Activated T-helper 2 cell treated with anti-CD3 and anti-CD28 coated beads, Interferon-gamma antibody, Interleukin-2, Interleukin-4, amounts not matched to agents 10 μg/mL and 5 μg/mL and 100 μg/mL, durations not matched to agents 14 hours and 24 hours and 36 hours (primary cell): ENCODE measurements at places on chromosomes 4 and X. TPM values are rescaled to one million over a fixed set of nuclear protein-coding genes. Genes with fewer than 3 reads are reported as not detected.

ERCC6L gene
- total RNA-seq, result 9.1 and 9.6 TPM in 2 replicates

PABPC1L2B gene
- not detected in 2 replicates for total RNA-seq

SPANXA2 gene
- total RNA-seq, result not detected in 2 replicates

TEX11 gene
- 0.07 TPM in 1 of 2 replicates, not detected in the other for total RNA-seq

ZNF141 gene
- 23.8 and 27.5 TPM in 2 replicates for total RNA-seq

PRRG1 gene
- not detected in 2 replicates for total RNA-seq

USP17L5 gene
- not detected in 2 replicates for total RNA-seq

FABP2 gene
- not detected in 2 replicates for total RNA-seq

F8A2 gene
- not detected in 2 replicates for total RNA-seq

TXK gene
- 0.76 and 1.8 TPM in 2 replicates for total RNA-seq

EFHC2 gene
- not detected in 2 replicates for total RNA-seq

GRCh38 chr4:85672116-85672515 lies 197.2 kb downstream of the ARHGAP24 start:
- no peaks in the 10 kb centered on the region for H3K27me3 ChIP-seq
- no peaks in the 10 kb centered on the region for H3K36me3 ChIP-seq
- no peak overlapping the region for H3K27ac ChIP-seq
- DNase-seq, result no peak
- H3K4me1 ChIP-seq, result no peaks in the 10 kb centered on the region

GRCh38 chr4:37732526-37733186 lies 46.5 kb upstream of the RELL1 start:
- no peak overlapping the region for H3K4me3 ChIP-seq
- DNase-seq, result no peak
- no peak overlapping the region for H3K27ac ChIP-seq
- peaks cover 4% of the 10 kb centered on the region for H3K4me1 ChIP-seq

- no peak overlapping the region for H3K4me3 ChIP-seq
- H3K27me3 ChIP-seq, result no peaks in the 10 kb centered on the region
- no peak overlapping the region for H3K27ac ChIP-seq
- no peaks in the 10 kb centered on the region for H3K36me3 ChIP-seq
Measured at GRCh38 chr4:19510993-19511392, 740.7 kb upstream of the SLIT2 start.

GRCh38 chrX:145292218-145292617 lies 44.9 kb downstream of the SPANXN1 start:
- H3K4me1 ChIP-seq, result no peaks in the 10 kb centered on the region
- H3K36me3 ChIP-seq, result no peaks in the 10 kb centered on the region
- H3K27me3 ChIP-seq, result no peaks in the 10 kb centered on the region
- no peak for DNase-seq

GRCh38 chr4:127237581-127237980 lies 395.2 kb upstream of the INTU start:
- no peaks in the 10 kb centered on the region for H3K4me1 ChIP-seq
- H3K36me3 ChIP-seq, result no peaks in the 10 kb centered on the region
- no peak for DNase-seq
- H3K4me3 ChIP-seq, result no peak overlapping the region
- H3K27ac ChIP-seq, result no peak overlapping the region

DNA sequence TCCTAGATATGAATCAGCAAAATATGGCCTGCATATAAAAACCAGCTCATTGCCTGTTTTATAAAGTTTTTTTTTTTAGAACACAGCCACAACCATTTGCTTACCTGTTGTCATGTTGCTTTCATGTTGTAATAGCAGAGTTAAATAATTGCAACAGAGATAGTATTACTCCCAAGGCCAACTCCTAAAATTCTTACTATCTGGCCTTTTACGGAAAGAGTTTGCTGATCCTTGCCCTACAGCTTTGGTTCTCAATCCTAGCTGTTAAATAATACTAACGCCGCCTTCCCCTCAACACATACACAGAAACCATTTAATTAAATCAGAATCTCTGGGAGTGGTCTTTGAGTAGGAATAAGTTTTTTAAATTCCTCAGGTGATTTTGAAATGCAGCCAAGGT lies 231.3 kb upstream of the TET2 start:
- H3K27me3 ChIP-seq, result peaks cover 19% of the 10 kb centered on the region
- no peaks in the 10 kb centered on the region for H3K4me1 ChIP-seq
- DNase-seq, result no peak
- H3K27ac ChIP-seq, result no peak overlapping the region

- no peaks in the 10 kb centered on the region for H3K4me1 ChIP-seq
- no peaks in the 10 kb centered on the region for H3K36me3 ChIP-seq
- H3K27ac ChIP-seq, result no peak overlapping the region
Measured at GRCh38 chrX:149648932-149649331, 17.3 kb upstream of the TMEM185A start.

GRCh38 chr4:84647312-84647884 lies 64.5 kb downstream of the CDS1 start:
- DNase-seq, result no peak
- no peaks in the 10 kb centered on the region for H3K27me3 ChIP-seq
- no peaks in the 10 kb centered on the region for H3K4me1 ChIP-seq
- no peak overlapping the region for H3K27ac ChIP-seq
- no peak overlapping the region for H3K4me3 ChIP-seq

DNA sequence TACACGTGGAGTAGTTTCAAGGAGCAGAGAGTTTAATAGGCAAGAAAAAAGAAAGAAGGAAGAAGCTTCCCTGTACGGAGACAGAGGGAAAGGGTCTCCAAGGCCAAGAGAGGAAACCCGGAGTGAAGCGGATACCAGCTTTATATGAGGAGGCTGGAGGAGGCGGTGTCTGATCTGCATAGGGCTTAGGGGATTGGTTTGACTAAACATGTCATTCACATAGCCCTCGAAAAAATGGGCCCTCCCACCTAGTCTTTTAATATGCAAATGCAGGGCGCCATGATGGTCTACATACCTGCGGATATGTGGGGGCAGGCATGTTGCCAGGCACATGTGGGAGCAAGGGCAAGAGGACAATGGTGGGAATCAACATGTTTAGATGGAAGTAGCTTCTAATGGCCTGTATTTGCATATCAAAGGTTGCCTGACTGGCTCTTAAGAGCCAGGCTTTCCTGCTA lies 103.1 kb upstream of the UGT8 start:
- H3K4me3 ChIP-seq, result no peak overlapping the region
- H3K27ac ChIP-seq, result no peak overlapping the region
- no peaks in the 10 kb centered on the region for H3K36me3 ChIP-seq
- no peak for DNase-seq
- no peaks in the 10 kb centered on the region for H3K27me3 ChIP-seq

- H3K36me3 ChIP-seq, result no peaks in the 10 kb centered on the region
- no peak for DNase-seq
Measured at GRCh38 chr4:103451341-103451740, 253.2 kb upstream of the CENPE start.

GRCh38 chr4:16265820-16266219 lies 39.5 kb upstream of the TAPT1 start:
- no peaks in the 10 kb centered on the region for H3K36me3 ChIP-seq
- no peak for DNase-seq
- H3K27me3 ChIP-seq, result peaks cover 2% of the 10 kb centered on the region
- no peak overlapping the region for H3K27ac ChIP-seq
- H3K4me3 ChIP-seq, result no peak overlapping the region

DNA sequence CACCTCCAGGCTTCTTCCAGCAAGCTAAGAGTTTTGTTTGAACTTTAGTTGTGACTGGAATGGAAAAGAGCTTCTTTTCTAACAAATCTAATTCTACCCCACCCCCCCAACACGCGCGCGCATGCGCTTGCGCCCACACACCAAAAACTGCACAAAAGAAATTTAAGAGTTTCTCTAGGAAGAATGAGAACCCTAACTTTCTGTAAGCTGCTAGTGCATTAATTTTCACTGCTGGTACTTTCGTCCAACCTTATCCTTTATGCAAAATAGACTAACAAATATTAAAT lies 9.0 kb upstream of the INTU start:
- peaks cover 7% of the 10 kb centered on the region for H3K4me1 ChIP-seq
- no peaks in the 10 kb centered on the region for H3K36me3 ChIP-seq
- H3K27ac ChIP-seq, result no peak overlapping the region
- H3K27me3 ChIP-seq, result peaks cover 47% of the 10 kb centered on the region
- peak overlapping the region; percentile 55 for H3K4me3 ChIP-seq
- no peak for DNase-seq

DNA sequence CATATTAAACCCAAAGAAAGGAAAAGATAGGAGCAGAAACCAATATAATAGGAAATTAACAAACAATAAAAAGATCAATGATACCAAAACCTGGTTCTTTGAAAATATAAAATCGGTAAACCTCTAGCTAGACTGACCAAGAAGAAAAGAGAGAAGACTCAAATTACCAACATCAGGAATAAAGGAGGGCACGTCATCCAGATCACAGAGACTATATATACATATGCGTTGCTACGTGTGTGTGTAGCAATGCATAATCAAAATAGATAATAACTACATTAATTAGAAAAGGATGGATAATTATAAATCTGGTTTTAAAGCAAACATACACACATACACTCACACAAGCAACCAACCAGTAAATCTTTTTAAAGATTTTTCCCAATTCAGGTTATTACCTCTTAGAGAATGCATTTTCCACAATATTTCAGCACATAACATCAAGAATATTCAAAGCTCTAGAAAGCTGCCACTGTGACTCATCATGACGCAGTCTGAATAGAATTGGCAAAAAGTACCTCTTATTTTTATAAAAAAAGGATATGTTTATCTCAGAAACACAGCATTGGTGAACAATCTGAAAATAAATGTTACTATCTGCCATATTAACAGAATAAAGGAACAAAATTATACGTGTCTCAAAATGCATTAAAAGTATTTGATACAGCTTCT lies 41.4 kb upstream of the USP9X start:
- H3K4me1 ChIP-seq, result no peaks in the 10 kb centered on the region
- DNase-seq, result no peak
- no peaks in the 10 kb centered on the region for H3K36me3 ChIP-seq
- no peak overlapping the region for H3K4me3 ChIP-seq
- no peak overlapping the region for H3K27ac ChIP-seq
- no peaks in the 10 kb centered on the region for H3K27me3 ChIP-seq

GRCh38 chr4:5715357-5715756 lies 4.4 kb downstream of the EVC start:
- H3K36me3 ChIP-seq, result no peaks in the 10 kb centered on the region
- no peak overlapping the region for H3K27ac ChIP-seq
- no peak overlapping the region for H3K4me3 ChIP-seq
- peaks cover 2% of the 10 kb centered on the region for H3K4me1 ChIP-seq
- H3K27me3 ChIP-seq, result peaks cover 22% of the 10 kb centered on the region

- H3K27ac ChIP-seq, result no peak overlapping the region
- no peak overlapping the region for H3K4me3 ChIP-seq
- DNase-seq, result no peak
- H3K4me1 ChIP-seq, result peaks cover 5% of the 10 kb centered on the region
- no peaks in the 10 kb centered on the region for H3K27me3 ChIP-seq
Measured at GRCh38 chr4:39304651-39305050, 61.5 kb downstream of the RFC1 start.

GRCh38 chr4:48024522-48024921 lies 8.0 kb downstream of the NIPAL1 start:
- no peak for DNase-seq
- H3K27ac ChIP-seq, result no peak overlapping the region
- peaks cover 24% of the 10 kb centered on the region for H3K4me1 ChIP-seq
- no peak overlapping the region for H3K4me3 ChIP-seq
- H3K27me3 ChIP-seq, result peaks cover 35% of the 10 kb centered on the region

DNA sequence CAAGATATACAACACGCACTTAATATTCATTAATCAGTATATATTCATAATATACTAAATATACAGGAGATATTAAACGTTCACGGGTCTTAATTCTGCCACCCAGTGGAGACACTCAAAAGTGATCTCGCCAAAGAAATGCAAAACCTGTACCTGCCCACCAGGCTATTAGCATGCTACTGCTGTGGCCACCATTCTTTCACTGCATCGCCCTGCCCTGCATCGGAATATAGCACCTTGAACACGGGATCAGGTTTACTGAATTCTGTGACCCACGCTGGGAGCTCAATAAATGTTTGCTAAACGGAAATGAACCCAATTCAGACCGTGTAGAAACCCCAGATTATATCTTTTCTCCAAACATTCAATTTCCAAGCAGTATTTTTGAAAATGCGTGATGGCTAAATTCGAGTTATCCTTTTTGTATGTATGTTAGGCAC lies 840 bp upstream of the CLCN3 start:
- peaks cover 60% of the 10 kb centered on the region for H3K4me1 ChIP-seq
- peaks cover 5% of the 10 kb centered on the region for H3K36me3 ChIP-seq
- no peaks in the 10 kb centered on the region for H3K27me3 ChIP-seq
- peak; percentile 28 for DNase-seq

- no peaks in the 10 kb centered on the region for H3K27me3 ChIP-seq
- H3K27ac ChIP-seq, result no peak overlapping the region
- H3K4me1 ChIP-seq, result no peaks in the 10 kb centered on the region
- DNase-seq, result no peak
- H3K36me3 ChIP-seq, result no peaks in the 10 kb centered on the region
Measured at GRCh38 chrX:133516686-133517085, 101.4 kb upstream of the GPC4 start.

DNA sequence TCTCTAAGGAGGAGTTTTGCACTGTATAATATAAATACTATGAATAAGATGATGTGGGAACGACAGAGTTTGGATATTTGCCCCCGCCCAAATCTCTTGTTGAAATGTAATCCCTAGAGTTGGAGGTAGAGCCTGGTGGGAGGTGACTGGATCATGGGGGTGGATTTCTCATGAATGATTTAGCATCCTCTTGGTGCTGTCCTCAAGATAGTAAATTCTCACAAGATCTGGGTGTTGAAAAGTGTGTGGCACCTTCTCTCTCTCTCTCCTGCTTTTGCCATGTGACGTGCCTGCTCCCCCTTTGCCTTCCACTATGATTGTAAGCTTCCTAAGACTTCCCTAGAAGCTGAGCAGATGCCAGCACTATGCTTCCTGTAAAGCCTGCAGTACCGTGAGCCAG lies 241.6 kb upstream of the ETNPPL start:
- no peak for DNase-seq
- H3K4me3 ChIP-seq, result no peak overlapping the region
- peaks cover 16% of the 10 kb centered on the region for H3K4me1 ChIP-seq
- no peak overlapping the region for H3K27ac ChIP-seq
- no peaks in the 10 kb centered on the region for H3K27me3 ChIP-seq

GRCh38 chrX:12080265-12080664 lies 58.0 kb upstream of the FRMPD4 start:
- H3K4me1 ChIP-seq, result no peaks in the 10 kb centered on the region
- no peak overlapping the region for H3K4me3 ChIP-seq
- H3K27me3 ChIP-seq, result no peaks in the 10 kb centered on the region

DNA sequence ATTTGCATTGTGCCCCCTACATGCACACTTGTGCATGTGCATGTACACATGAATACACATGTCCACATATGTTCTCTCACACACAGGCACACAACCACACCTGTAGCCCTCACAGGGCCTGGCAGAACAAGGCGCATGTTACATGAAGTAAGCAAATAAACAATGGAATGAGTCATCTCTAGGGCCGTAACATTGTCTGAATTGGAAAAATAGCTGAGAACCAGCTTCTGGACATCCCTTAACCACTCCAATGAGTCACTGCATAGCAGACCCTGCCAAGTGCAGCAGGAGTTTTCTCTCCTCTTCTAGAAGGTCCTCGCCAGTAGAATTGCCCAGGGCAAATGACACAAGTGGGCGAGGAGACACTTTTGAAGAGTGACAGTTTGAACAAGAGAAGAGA lies 66.1 kb downstream of the MAGEA10 start:
- H3K27ac ChIP-seq, result no peak overlapping the region
- no peaks in the 10 kb centered on the region for H3K27me3 ChIP-seq
- no peak overlapping the region for H3K4me3 ChIP-seq
- DNase-seq, result no peak

GRCh38 chr4:45869184-45869583 lies 254.7 kb downstream of the GABRG1 start:
- no peaks in the 10 kb centered on the region for H3K4me1 ChIP-seq
- no peak for DNase-seq
- no peak overlapping the region for H3K27ac ChIP-seq
- no peak overlapping the region for H3K4me3 ChIP-seq
- no peaks in the 10 kb centered on the region for H3K27me3 ChIP-seq
- no peaks in the 10 kb centered on the region for H3K36me3 ChIP-seq

- H3K4me3 ChIP-seq, result no peak overlapping the region
- no peak overlapping the region for H3K27ac ChIP-seq
- H3K27me3 ChIP-seq, result peaks cover 53% of the 10 kb centered on the region
- H3K4me1 ChIP-seq, result no peaks in the 10 kb centered on the region
- no peak for DNase-seq
Measured at GRCh38 chr4:76585897-76586360, 150.9 kb downstream of the SHROOM3 start.
